ENCODE measurements at places on chromosomes 11 and 22.

- DNase-seq, result no peak
Observed at GRCh38 chr11:19441752-19442553, 201.2 kb upstream of the E2F8 start.

GRCh38 chr22:29716814-29717545 lies 2.8 kb upstream of the CABP7 start:
- DNase-seq, result peak; percentile 16

- no peak for DNase-seq
Observed at GRCh38 chr11:69075421-69076128, 26.8 kb downstream of the TPCN2 start.

DNA sequence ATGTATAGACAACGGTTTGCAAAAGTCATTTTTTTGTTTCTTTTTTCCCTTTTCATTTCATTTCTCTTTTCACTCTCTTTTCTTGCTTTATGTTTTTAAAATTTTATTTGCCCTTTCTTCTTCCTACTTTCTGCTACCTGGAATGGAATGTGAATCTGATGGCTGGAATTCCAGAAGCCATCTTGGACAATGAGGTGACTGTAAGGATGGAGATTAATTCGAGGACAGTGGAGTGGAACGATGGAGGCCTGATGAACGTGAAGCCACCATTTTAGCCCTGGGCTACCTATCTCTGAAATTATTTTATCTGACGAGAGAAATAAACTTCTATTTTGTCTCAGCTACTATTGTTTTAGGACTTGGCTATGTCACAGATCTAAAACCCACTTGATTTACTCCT lies 2.8 kb upstream of the POLA2 start:
- no peak for DNase-seq

GRCh38 chr11:73152086-73152853 lies 10.2 kb upstream of the FCHSD2 start:
- no peak for DNase-seq

GRCh38 chr22:24424001-24424900 lies 3.1 kb upstream of the ADORA2A start:
- DNase-seq, result peak; percentile 66

GRCh38 chr22:36332623-36333332 lies 55.0 kb downstream of the MYH9 start:
- DNase-seq, result peak; percentile 76

DNA sequence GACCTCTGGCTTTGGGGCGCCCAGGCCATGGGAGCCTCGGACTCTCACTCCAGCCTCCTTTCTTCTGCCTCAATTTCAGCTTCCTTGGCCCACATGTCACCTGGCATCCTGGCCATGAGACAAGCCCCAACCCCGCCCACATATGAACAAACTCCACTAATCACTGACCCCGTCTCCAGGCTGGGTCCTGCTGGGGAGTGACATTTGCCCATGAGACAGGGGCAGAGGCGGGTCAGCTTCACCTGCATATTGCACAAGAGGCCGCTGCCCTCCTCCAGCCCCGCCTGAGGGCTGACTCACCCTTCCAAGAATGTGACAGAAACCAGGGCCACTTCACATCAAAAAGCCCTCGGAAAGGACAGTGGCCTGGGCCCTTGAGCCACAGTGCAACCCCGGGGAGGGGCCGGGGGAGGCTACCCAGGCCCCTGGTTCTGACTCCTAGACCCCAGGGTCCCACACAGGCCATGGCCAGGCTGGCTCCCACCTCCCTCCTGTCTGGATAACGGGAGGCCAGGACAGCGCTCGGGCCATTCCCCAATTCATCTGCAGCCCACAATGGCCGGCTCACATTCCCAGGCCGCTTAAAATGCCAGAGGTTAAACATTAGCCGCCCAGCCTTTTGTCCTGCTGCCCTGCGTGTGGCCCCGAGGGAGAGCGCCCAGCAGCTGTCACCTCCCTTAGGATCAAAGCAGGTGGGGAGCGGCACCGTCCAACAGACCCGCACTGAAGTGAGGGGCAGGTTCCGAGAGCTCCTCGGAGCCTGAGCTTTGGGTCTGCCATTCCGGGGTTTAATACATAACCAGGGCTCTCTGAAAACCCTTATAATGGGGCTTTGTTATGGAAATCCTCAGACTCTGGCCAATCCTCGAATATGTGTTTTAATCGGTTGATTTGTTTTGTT lies 42.3 kb downstream of the TRMU start:
- DNase-seq, result no peak

- DNase-seq, result no peak
Observed at GRCh38 chr11:123351375-123351774, 78.7 kb upstream of the GRAMD1B start.

GRCh38 chr11:34806875-34807274 lies 109.3 kb downstream of the APIP start:
- DNase-seq, result no peak

DNA sequence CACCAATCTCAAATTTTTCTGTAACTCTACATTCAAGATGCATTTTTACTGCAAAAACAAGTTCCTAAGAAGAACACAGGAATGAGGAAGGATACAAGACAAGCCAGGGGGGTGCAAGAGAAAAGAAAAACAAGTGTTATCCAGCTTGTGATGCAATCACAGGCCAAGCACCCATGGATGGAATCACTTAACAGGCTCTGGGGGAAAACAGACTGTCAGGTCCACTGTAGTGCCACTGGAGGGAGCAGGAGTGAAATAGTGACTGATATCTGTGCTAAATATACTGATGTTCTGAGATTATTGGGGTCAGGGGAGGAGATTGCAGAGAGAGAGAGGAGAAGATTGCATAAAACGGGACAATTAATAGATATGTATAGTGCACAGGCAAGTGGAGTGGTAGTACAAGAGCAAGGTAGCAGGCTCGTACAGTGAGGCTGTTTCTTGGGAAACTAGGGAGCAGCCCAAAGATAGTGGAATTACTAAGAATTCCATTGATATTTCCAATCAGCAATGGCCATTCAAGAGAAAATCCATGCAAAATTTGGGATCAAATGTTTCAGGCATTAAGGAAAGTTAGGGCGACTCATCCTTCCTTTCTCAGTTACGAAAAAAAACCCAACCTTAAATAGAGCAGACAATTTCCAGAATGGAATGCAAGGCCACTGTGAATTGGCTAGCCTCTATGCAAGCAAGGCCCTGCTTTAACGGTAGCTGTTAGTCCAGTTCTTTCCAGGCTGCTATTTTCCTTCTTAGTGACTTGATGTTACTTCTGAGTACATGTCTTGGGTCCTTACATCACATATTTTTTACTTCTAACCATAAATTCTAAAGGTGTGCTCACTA lies 52.2 kb upstream of the CEP126 start:
- DNase-seq, result no peak

GRCh38 chr22:36578619-36579018 lies 49.7 kb upstream of the EIF3D start:
- DNase-seq, result no peak

DNA sequence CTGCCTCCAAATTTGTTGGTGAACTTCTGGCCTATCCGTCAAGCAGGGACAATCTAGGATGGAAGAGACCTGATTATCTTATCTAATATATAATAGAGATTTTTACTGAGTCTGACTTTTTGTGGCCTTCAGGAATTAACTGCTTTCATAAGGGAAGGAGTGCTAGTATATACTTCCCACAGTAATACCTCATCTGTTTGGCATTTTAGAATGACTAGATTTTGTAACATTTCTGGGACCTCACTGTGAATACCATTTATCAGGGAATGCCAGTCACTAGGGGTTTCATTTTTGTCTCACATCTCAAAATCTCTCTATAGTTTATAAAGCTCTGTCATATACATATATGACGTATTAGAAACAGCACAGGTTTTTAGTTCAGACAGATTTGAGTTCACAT lies 114.3 kb downstream of the INSC start:
- no peak for DNase-seq

- DNase-seq, result no peak
Observed at GRCh38 chr11:109998921-109999320, 94.3 kb upstream of the ZC3H12C start.
